ENCODE measurements at places on chromosomes 3 and 15.
A peak's percentile ranks its signal among the peaks of the same experiment; 100 is the strongest.

GRCh38 chr3:84772841-84773240 lies 185.9 kb upstream of the CADM2 start:
- no peak for DNase-seq

GRCh38 chr3:126416943-126417342 lies 22.2 kb downstream of the CFAP100 start:
- no peak for DNase-seq

DNA sequence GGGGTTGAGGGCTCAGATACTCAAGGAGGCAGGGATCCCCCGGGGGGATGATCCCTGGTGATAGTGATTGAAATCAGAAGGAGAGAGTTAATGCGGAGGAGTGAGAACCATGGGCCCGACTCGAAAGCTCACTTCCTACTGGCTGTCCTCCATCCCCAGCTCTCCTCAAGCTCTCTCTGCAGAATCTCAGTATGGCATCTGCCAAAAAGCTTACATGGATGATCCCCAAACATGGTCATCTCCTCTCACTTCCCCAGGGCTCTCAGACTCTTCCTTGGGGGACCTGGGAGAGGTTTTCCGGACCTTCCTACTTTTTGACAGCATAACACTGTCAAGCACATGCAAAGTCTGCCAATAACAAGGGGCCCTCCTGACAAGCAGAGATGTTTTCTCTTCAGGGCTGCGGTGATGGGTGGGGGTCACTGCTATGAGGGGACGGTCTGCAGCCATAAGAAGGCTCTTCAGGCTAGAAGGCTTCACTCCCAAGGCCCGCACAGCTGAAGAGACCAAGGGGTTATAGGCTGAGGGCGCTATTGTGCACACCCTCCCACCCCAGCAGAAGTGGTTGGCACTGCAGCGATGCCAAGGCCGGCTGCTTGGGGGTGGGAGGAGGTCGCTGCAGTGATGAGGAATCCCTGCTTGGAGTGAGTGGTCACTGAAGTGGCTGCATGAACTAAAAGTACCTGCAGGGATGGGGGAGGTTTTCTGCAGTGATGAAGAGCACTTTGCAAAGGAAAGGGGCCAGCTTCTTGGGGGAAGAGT lies 828 bp upstream of the VWA5B2 start:
- no peak for DNase-seq

GRCh38 chr3:179710079-179710478 lies 57.2 kb downstream of the USP13 start:
- no peak for DNase-seq

DNA sequence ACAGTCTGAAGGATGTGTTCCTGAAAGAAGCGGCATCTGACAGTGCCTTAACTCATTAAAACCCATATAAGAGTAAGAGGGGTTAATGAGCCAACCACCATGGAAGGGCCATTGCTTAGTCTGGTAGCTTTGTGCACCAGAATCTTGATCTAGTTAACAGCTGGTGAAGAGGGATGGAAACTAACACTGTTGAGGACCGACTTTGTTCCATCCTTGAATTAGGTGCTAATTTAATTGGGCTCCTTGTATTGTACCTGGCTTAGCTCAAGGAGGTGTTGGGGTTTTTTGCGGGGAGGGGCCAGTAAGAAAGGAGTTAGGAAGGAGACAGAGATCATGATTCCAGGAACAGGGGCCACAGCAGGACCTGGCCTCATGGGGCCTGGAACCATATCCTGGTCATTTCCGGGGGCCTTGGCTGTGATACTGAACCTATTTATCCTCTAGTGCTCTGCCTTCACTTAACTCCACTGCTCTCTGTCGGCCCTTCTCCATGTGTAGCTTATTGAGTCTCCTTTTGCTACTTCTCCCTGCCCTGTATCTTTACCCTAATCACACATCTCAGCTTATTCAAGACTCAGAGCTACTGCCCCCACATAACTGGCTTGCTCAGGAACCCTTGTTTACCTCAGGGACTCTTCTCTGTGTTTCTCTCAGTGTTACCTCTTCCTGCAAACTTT lies 93.0 kb downstream of the RPL22L1 start:
- DNase-seq, result no peak

GRCh38 chr3:54966979-54967378 lies 39.1 kb upstream of the LRTM1 start:
- no peak for DNase-seq

DNA sequence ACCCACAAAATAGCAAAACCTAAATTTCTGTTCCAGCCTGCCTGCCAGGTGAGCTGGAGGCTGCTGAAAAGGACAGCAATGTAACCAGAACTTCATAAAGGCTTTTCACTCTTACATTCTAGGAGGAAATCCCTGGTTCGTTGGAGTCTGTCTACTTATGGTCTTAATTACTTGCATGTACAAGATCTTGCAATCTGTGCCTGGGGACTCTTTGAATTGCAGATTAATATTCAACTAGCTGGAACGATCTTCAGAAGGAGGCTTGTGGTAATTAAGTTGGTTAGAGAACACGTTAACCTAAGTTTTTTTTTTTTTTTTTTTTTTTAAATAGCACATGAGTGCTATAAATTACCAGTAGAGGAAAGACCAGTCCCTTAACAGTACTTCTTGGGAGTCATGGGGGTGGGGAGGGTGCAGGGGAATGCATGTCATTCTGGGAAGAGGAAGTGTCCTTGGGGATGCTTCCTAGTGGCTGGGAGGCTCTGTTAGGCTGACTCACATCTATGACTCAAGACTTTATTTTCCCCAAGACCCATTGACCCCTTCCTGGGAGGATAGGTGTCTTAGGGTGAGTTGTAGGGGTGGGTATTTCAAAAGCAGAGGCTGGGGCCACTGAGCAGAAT lies 139.8 kb downstream of the RAB11A start:
- no peak for DNase-seq

- peak; percentile 90 for DNase-seq
Measured at GRCh38 chr15:79192462-79193036, 90.0 kb upstream of the ANKRD34C start.

DNA sequence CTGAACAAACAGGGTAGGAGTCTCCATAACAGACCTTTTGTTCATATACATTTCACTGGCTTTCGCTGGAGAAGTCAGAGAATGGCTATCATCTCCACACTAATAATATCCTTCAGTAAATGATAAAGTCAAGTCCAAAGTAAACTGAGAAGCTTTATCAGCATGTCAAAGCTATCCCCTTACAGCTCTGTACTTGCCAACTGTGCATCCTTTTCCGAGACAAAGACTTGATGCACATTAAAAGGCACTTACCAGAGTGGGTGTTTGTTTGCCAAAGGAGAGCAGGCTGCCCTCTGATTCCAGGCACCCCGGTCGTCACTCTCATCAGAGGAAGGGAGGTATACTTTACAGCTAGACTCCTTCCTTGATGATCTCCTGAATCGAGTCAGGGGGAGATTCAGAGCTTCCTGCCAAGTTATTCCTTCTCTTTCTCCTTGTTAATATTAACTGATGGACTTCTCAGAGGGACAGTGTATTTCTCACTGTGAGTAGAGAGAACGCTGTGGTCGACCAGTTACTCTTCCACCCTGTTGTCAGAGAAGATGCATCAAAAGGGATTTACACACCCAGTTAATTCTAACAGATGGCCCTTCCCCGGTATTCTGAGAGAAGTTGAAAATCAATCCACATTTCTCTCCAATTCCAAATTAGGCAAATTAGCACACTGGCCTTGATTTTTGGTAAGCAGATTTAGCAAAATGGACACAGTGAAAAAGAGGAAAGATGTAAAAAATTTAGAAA lies 504.7 kb upstream of the NR2F2 start:
- no peak for DNase-seq

- no peak for DNase-seq
Measured at GRCh38 chr3:118102737-118103136, 931.9 kb downstream of the IGSF11 start.

- peak; percentile 63 for DNase-seq
Measured at GRCh38 chr3:144053121-144053520, 81.5 kb downstream of the DIPK2A start.

DNA sequence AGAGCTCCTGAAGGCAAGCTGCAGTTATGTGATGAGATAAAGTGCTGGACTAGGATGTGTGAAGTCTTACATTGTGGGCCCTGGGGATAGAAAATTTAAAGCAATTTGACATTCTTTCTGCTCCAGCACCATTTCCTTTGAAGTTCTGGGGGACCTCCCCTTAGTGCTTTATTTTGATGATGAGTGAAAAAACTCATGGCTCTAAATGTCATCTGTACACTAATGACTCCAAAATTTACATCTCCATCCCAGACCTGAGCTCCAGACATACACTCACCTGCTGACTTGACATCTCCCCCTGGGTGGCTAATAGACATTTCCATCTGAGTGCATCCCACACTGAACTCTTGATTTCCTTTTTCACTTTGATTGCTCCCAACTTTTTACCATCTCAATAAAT lies 276.4 kb downstream of the EPHB1 start:
- no peak for DNase-seq

DNA sequence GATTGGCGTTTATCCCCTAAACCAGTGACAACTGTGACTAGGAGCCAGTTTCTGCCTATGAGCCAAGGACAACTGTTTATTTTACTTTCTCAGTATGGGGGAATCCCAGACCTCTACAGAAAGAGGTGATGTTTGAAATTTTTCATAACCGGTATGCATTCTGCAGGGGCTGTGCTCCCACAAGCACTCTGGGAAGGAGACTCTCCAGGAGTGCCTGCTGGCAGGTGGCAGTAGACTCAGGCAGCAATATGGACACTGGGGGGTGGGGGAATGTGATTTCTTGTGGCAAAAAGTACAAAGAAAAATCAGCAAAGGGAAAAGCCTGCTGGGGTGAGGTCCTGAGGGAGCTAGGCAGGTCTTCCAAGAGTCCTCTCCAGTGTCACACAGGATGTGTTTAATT lies 5.9 kb downstream of the TGM4 start:
- DNase-seq, result no peak

DNA sequence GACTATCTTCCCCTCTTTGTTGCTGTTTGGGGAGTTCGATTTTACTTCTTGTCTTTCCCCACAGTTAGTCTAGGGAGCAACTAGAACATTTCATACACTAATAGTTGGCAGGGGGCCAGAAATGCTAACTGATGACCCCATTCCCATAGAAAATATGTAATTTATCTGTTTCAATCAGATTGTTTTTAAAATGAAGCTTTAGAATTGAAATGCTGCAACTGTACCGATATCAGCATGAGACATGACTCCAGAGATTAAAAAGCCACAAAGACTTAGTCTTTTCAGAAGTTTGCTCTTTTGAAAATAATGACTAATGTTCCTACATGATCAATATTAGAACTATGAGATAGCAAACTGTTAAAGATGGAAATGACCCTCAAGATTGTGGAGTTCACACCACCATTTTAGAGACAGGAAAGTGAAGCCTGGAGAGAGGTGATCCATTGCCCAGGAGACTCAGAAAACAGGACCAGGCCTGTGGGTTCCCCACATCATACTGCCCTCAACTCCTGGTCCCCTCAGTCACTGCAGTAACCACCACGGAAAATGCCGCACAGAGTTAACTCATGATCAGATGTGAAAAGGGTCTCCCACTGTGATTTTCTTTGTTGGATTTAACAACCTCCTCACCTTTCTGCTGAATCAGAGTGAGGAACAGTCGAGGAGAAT lies 130.3 kb downstream of the CHDH start:
- DNase-seq, result no peak

GRCh38 chr15:51864408-51865056 lies 35.1 kb downstream of the TMOD3 start:
- DNase-seq, result peak; percentile 23

- DNase-seq, result peak; percentile 49
Measured at GRCh38 chr3:72633121-72633520, 215.1 kb downstream of the SHQ1 start.

Data from AG10803 (cell line).